ENCODE measurements at places on chromosomes 6 and 20.

GRCh38 chr6:68473433-68474210 is 161.5 kb upstream of the ADGRB3 start:
- no peak for DNase-seq

DNA sequence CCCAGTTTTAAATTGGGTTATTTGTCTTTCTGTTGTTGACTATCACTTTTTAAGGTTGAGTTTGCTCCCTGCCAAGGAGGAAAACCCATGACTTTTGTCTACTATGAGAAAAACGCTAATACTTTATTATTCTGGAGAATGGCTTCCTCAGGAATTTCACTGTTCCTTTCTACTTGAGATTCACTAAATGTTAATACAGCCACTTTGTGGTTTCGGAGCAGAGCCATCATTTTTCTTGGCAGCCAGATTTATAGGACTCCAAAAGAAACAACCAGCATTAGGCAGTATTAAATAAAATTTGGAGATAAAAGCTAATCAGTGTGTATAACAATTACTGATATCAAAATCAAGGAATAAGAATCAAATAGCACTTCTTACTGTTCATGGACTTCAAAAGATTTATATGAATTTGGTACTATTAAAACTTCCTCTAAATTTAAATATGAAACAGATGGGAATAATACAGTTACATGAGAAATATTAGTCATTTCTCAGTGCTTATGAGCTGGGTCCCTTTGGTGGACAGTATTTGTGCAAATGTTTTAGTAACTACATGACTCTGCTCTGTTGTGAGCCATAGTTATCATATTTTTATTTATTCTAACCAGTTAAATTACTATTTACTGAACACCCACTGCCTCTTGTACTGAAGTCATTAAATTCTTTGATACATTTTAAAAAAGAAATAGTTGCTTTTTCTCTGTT is 64.1 kb upstream of the FBXO30 start:
- DNase-seq, result no peak

DNA sequence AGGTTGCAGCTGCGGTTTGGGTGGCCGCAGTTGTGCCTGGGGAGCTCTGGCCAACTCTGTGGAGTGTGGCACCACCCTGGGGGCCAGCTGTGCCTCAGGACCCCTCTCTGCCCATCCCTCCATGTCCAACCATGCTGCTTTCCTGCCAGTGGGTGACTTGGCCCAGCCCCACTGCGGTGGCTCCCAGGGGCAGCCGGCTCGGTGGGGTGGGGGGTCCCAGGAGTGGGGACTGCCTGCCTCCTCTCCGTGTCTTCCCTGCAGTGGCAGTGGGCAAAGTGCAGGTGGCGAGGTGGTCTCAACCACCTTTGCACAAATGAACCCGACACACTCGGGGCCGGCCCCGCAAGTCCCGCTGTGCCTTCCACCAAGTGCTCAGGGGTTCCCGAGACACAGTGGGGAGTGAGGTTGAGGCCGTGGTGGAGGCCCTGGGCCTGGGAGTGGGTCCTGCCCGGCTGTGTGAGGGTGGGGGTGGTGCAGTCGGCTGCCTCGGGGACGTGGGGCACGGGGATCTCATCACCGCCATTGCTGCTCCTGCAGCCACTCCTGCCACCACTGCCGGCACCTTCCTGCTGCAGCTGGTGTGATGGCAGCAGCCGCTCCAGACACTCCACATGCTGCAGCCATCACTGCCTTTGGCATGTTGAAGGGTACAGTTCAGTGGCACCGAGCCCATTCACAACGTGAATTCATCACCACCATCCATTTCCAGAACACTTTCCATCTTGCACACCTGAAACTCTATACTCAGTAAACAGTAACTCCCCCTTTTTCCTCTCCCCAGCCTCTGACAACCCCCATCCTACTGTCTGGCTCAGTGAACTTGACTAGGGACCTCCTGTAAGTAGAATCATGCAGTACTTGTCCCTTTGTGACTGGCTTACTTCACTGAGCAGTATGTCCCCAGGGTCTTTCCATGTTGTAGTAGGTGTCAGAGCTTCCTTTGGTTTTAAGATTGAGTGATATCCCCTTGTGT is 10.7 kb upstream of the SLCO4A1 start:
- no peak for DNase-seq

DNA sequence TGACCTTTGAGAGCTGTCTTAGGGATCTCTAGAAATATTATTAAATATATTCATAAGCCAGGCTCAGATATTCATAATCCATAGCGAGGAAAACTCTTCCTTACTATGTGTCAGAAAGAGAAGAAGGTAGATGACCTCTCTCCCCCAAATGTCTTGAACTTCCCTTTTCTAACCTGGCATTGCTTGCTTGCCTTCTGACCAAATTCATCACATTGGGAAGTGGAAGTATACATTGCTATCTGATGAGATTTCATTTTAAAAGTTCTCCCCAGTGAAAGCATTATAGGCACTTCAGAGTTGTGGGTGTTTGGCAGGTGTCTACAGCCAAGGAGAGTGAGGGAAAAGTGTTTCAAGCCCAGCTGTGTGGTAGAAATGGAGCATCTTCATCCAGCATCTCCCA is 197.3 kb downstream of the ZFAND3 start:
- no peak for DNase-seq
